ENCODE measurements at places on chromosomes 11 and 22.

- DNase-seq = no peak
These were observed 596.4 kb upstream of the B3GAT1 start for GRCh38 chr11:135008412-135008811.

GRCh38 chr11:29685361-29685760 lies 331.5 kb downstream of the KCNA4 start:
- DNase-seq = no peak

GRCh38 chr11:120546312-120547205 lies 35.0 kb downstream of the GRIK4 start:
- DNase-seq = no peak

GRCh38 chr22:49765091-49765771 lies 62.4 kb downstream of the BRD1 start:
- DNase-seq = peak; percentile 19

DNA sequence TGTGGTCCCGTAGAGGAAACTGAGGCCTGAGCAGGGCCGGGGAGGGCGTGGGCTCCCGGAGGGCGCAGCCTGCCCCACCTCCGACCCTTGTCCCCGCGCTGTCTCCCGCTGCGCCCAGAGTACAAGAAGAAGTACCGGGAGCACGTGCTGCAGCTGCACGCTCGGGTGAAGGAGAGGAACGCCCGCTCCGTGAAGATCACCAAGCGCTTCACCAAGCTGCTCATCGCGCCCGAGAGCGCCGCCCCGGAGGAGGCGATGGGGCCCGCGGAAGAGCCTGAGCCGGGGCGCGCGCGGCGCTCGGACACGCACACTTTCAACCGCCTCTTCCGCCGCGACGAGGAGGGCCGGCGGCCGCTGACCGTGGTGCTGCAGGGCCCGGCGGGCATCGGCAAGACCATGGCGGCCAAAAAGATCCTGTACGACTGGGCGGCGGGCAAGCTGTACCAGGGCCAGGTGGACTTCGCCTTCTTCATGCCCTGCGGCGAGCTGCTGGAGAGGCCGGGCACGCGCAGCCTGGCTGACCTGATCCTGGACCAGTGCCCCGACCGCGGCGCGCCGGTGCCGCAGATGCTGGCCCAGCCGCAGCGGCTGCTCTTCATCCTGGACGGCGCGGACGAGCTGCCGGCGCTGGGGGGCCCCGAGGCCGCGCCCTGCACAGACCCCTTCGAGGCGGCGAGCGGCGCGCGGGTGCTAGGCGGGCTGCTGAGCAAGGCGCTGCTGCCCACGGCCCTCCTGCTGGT lies 1.9 kb downstream of the NLRP6 start:
- peak; percentile 48 for DNase-seq

GRCh38 chr22:20956258-20957101 lies 10.6 kb upstream of the AIFM3 start:
- no peak for DNase-seq

- DNase-seq = no peak
These were observed 51.7 kb upstream of the OR9Q1 start for GRCh38 chr11:57972013-57972367.

GRCh38 chr11:13685461-13686108 lies 17.1 kb downstream of the FAR1 start:
- DNase-seq = no peak

GRCh38 chr11:127806501-127806900 lies 780.9 kb downstream of the ETS1 start:
- no peak for DNase-seq

- DNase-seq = peak; percentile 17
These were observed 541.2 kb upstream of the API5 start for GRCh38 chr11:42770444-42771065.

- peak; percentile 62 for DNase-seq
These were observed 1.8 kb upstream of the NFAM1 start for GRCh38 chr22:42433754-42434682.

- DNase-seq = no peak
These were observed 4.1 kb upstream of the PTDSS2 start for GRCh38 chr11:445765-446588.

- no peak for DNase-seq
These were observed 7.7 kb downstream of the ARAP1 start for GRCh38 chr11:72744474-72744873.

GRCh38 chr11:67032830-67033551 lies 10.1 kb downstream of the SYT12 start:
- DNase-seq = no peak

- peak; percentile 73 for DNase-seq
These were observed 29.5 kb downstream of the DKK3 start for GRCh38 chr11:11978792-11979487.

GRCh38 chr22:40797427-40797826 lies 21.7 kb downstream of the SLC25A17 start:
- no peak for DNase-seq

- peak; percentile 14 for DNase-seq
These were observed 27.9 kb upstream of the MOB2 start for GRCh38 chr11:1514336-1515061.
